ENCODE measurements at places on chromosomes 1 and 21. TPM values are rescaled to one million over a fixed set of nuclear protein-coding genes. Genes with fewer than 3 reads are reported as not detected.

- no peak for DNase-seq
Observed at GRCh38 chr1:175195798-175196197, 3.2 kb upstream of the KIAA0040 start.

GCSAML gene
- total RNA-seq, result 0.12 TPM

DNA sequence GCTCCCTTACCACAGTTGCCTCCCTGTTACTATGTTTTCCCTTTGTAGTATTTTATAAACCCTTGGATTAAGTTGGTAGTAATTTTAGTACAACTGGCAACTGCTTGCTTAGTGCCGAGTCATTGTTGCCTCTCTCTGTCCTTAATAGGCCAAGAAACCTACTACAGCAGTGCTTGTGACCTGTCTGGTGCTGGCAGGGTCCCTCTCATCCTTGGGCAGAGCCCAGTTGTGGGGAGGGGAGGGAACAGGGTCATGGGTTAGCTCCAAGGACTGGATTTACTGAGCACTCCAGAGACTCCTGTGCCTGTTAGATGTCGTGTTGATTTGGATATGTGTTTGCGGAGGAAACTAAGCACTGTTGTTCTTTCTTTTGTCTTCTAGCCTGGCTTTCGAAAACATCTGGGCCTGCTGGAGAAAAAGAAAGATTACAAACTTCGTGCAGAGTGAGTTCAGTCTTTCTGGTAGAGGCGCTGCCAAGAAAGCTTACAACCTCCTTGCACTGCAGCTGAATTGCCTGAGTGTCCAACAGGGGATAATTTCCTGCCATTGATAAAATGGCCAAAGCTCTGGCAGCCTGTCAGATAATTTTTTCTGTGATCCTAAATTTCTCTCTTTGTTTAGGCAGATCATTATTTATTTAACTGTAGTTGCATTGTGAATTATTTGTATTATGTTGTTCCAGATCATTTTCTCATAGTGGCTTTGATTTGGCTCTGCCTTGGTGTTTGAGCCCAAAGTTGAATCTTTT is 3.6 kb downstream of the UTP11 start:
- no peak for DNase-seq

PLA2G2F gene
- not detected for total RNA-seq

DNA sequence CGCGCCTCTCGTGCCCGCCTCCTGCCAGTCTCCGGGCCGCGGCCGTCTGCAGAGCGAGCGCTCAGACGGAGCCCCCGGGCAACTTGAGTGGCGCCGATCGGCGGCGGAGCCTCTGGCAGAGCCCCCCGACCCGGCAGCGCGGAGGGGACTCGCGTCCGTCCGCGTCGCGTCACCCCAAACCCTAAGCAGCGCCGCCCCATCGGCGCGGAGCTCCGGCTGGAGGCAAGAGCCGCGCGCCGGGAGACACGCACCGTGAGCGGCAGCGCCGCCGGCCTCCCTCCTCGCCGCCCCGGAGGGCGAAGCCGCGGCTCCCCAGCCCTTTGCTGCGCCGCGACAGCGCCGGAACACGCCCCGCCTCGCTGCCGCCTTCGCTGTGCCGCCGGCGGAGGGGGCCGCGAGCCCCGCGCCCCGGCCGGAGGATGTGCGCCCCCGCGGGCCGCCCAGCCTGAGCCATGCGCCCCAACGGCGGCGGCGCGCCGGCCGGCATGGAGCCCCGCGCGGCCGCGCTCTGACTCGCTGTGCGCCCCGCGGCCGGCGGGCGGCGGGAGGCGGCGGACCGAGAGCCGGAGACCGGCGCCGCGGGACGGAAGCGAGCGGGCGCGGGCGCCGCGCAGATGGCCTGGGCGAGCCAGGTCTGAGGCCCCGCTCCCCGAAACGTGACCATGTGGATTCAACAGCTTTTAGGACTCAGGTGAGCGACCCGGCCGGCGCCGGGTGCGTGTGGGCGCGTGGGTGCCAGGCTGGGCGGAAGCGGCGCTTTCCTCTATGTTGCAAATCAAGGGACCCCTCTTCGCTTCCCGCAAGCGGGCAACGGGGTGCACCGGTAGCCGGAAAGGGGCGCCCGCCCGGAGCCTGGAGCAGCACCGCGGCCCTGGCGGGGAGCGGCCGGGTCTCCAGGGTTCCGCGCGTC is 610 bp downstream of the AJAP1 start:
- DNase-seq, result no peak

- peak; percentile 76 for DNase-seq
Observed at GRCh38 chr1:91582431-91582921, 81.8 kb downstream of the CDC7 start.

- no peak for DNase-seq
Observed at GRCh38 chr21:34980423-34981115, 68.5 kb downstream of the RUNX1 start.

GRCh38 chr1:236917448-236917847 is 86.8 kb downstream of the MT1HL1 start:
- DNase-seq, result no peak

COL8A2 gene
- 0.88 TPM for total RNA-seq

DNA sequence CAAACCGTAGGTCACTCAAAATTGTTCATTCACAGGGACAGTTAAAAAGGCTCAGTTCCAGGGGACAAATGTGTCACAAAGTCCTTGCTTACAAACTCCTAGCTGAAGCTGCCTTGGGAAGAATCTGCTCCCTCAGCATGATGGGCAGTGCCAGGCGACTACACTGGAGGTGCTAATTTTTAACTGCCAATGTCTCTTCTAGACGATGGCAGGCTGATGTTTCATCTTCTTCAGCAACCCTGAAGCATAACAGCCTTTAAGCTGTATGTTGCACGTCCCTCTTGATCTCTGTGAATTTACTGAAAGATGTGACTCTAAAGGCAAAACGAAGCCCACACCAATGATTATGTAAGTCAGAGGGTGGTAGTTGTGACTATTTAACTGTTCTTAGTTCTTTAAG is 11.3 kb downstream of the COA7 start:
- no peak for DNase-seq

DNA sequence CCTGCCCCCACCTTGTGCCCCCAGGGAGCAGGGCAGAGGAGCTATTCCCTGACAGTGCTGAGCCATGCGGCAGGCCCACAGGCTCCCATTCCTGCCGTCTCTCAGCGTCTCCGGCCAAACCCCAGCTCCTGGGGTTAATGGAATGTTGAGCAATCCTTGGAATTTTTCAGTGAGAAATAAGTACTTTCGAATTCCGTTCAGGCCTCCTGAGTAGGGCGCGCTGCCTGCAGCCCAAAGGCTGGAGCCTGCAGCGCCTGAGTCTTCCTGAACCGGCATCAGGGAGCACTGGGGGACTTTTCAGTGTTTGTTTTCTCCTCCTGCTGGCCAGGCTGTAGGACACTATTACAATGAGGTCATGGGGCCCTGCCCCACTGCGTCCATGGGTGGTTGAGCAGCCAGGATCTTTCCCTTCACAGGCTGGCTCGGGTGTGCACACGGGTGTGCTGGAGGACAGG is 33.3 kb upstream of the CSF1 start:
- DNase-seq, result peak; percentile 95

GRCh38 chr1:77762072-77762476 is 2.4 kb upstream of the USP33 start:
- peak; percentile 65 for DNase-seq

MTARC2 gene
- 2.4 TPM for total RNA-seq

DNA sequence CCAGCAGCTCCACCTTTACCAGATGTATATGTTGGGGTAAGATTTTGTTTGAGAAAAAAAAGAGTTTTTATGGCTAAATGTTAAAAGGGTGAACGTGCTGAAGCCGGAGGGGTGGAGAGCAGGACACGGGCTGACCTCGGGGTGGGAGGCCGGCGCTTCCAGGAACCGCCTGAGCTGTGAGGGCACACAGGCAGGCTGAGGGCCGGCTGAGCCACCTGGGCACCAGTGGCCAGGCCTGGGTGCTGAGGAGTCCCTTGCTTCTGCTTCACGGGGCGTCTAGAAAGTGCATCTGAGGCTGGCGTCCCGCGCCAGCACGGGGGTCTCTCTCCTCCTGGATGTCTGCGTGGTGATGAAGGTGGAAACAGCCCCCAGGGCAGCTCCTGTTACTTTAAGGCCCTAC is 33.6 kb upstream of the ADARB1 start:
- no peak for DNase-seq

LYPLA2 gene
- 62.6 TPM for total RNA-seq

DTL gene
- total RNA-seq, result 28.0 TPM

DNA sequence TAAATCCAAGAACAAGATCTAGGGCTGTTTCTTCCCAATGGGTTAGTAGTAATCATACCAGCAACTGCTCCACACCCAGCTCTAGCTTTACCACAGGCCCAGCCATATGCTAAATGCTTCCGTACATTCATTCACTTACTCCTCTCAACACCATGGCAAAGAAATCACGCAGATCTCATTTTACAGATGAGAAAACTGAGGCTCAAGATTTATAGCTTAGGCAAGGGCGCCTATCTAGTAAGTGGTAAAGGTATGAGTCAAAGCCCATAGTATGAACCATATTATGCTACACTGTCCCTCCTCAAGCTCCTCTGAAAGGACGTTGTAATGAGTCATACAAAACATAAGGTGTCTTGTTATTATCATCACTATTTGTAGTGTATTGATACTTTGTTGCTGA is 82.2 kb downstream of the NIBAN1 start:
- no peak for DNase-seq

KCNK2 gene
- total RNA-seq, result 8.0 TPM

GRCh38 chr1:176225479-176225875 is 18.4 kb upstream of the COP1 start:
- no peak for DNase-seq

DNA sequence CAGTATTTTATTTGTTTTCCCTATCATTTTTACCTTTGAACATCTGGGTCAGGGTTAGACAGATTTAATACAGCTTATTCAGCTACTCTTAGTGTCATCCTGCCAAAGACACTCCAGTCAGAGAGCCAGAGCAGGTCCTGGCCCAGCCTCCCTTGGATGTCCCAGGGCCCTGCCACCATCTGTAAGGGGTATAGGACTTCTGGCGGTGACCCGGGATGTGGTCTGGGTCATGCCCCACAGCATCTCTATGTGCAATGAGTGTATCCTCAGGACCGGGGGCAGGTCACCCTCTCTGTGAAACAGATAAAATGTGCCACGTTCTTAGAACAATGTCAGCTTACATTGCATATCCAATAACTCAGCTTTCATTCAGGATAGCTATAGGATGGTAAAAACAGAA is 37.8 kb upstream of the PRSS38 start:
- no peak for DNase-seq

TMEM51 gene
- 23.4 TPM for total RNA-seq

- peak; percentile 91 for DNase-seq
Observed at GRCh38 chr1:56585985-56586384, 6.6 kb upstream of the PLPP3 start.

All from RPMI7951 (cell line).